ENCODE measurements at places on chromosomes 6 and 20.

GRCh38 chr20:63774306-63774705 lies 34.7 kb downstream of the SLC2A4RG start:
- no peak for DNase-seq

- DNase-seq = no peak
These were observed 718.7 kb upstream of the ADGRB3 start for GRCh38 chr6:67916399-67916798.

DNA sequence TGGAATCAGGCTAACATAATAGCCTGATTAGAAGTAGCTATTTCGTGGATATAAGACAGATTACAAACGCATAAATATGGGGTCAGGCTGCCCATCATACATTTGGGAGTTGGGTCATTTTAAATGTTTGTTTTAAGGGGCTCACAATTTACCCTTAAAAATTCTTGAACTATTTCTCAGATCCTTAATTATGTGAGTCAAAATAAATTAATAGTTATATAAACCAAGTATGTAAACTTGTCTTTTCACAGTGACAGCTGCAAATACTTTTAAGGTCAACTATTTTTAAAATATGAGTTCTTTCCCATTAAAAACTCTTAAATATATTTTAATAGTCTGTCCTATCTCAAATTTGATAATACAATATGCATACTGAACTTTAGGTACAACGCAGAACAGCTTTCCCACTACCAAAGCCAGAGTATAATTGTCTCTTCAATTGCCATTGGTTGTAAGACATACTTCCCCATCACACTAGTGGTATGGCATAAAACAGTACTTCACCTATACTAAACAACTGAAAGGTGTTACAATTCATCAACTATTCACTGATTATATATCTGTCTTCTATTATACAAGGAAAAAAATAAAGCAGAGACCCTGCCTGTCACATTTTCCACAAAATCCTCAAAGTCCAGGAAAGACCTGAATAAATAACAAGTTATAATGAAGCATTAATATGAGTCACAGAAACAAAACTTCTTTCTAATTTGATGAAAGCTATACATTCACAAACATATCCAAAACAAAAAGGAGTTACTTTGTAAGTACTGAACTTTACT lies 80.8 kb upstream of the COL21A1 start:
- no peak for DNase-seq

DNA sequence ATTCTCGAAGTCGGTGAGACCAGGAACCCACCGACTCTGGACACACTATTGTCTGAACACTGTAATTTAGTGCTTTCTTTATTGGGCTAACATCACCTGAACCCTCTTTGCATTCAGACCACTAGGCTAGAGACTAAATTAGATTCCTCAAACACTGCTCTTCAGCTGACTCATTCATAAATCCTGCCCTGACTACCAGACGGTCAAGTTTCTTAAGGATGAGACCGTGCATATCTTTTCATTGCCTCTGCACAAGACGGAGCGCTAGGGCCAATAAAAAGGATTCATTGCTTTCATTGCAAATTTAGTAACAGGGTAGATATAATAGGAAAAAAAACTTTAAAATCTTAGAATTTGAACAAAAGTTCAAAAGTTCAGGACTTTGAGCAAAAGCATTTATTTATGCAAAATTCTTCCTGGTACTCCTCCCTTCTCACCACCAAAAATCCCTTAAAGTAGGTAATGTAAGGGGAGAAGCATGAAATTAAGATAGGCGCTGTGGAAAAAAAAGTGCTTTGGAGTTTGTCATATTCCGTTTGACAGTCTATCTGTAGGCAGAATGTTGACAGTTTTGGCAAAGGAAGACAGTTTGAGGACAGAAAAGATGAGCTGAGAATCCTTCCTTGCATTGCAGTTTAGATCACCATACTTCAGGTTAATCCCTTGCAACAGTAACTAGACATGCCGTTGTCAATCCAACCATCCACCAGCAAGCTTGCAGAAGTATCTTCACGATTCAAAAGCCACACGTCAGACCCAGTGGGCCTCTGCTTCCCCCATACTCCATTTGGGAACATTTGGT lies 328.6 kb upstream of the JARID2 start:
- DNase-seq = no peak

- no peak for DNase-seq
These were observed 330 bp downstream of the CGA start for GRCh38 chr6:87094576-87094975.

DNA sequence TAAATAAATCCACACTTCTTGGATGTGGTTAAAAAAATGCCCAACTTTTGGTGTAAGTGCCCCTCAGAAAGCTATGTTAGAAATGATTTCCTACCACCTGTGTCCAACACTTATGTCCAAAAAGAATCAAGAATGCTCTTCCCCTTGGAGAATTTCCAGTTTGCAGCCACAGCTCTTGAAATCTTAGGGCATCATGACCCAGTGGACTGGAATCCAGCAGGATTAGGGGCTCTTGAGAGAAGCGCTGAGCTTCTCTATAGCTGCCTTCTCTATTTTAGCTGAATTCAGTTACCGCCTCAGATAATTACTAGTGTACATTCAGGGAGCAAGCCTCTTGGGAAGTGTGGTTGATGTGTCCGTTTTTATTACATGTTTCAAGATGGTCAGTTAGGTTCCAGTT lies 2.5 kb downstream of the PHACTR1 start:
- DNase-seq = no peak

- no peak for DNase-seq
These were observed 548.2 kb downstream of the PRKN start for GRCh38 chr6:162179196-162179951.

- no peak for DNase-seq
These were observed 6.2 kb upstream of the FGD2 start for GRCh38 chr6:36999061-36999750.

DNA sequence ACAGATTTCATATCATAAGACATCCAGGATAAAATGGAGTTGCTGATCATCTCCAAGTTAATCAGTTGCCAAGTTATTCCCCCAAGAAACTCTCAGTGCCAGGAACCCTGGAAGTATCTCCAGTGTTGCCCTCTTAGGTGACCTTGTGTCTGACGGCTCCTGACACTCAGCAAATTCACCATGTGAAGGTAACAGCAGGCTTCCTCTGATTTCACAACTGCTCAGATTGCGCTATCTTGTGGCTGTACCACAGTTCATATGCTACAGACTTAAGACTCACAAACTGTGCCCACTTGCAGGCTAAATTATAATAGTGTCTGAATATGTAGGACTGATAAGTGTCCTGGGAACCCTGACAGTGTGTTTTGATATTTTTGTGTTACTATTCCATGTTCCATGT lies 186.6 kb upstream of the OPRM1 start:
- no peak for DNase-seq

- no peak for DNase-seq
These were observed 56.8 kb downstream of the SNX9 start for GRCh38 chr6:157879873-157880254.
